ENCODE measurements at places on chromosomes 16 and 17.

- no peak for DNase-seq
Measured at GRCh38 chr17:20073055-20073979, 64.2 kb downstream of the SPECC1 start.

DNA sequence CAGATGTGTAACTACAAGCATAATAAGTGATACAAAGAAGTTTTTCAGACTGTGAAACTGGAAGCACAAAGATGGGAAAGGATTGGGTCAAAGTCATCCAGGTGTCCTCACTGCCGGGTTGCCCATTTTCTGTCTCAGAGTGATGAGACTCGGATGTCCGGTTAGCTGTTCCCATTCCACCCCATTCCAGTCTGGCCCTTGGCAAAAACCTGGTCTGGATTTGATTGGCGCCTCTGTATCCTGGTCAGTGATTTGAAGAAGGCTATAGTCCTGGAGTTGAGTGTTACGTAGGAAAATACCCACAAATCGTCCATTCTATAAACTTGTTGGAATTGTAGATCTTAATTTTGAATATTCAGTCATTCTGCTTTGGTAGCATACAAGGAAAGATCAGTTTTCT is 19.9 kb upstream of the PHKG2 start:
- no peak for DNase-seq

DNA sequence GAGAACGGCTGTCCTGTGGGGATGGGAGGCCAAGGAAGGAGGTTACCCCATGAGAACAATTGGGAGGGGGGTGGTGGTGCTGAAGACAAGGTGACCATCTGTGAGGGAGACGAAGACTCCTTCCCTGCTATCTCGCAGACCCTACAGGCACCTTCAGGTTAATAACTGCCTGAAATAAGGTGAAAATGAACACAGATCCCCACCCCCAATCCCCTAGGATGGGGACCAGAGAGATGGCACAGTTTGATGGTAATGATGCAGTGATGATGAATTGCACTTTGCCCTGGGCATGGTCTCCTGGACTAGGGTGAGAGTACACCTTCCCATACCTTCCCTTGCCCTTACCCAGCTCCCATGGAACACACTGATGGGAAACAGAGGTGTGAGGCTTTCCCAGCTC is 1.4 kb upstream of the NAE1 start:
- DNase-seq: no peak

DNA sequence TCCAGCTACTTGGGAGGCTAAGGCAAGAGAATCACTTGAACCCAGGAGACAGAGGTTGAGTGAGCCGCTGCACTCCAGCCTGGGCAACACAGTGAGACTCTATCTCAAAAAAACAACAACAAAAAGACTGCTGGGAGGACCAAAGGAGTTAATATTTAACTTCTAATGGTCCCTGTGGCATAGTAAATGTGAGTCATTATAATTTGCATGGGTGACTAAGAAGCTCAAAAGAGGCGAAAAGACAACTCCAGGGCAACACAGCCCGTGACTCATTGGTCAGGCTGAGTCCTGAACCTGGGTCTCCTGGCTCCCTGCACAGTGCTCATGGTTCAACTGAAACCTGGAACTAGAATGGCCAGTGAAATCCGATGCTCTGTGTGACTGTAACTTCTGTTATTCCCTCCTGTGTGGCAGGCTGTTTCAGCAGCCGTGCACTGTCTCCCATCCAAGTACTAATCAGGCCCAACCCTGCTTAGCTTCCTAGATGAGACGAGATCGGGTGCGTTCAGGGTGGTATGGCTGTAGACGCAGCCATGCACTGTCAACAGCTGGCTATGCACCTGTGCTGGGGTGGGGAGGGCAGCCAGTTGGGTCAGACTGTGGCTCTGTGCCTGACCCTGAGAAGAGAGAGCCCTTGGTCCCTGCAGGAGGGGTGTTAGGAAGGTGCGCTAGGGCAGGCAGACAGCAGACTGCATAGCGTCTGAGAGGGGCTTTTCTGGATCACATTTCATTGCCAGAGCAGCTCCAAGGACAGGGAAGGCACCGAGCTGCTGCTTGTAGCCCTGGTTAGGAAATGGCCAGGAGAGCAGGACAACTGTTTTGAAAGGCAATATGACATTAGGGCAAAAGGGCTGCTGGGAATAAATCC is 14.5 kb upstream of the GPRC5C start:
- no peak for DNase-seq

GRCh38 chr16:66536525-66536924 is 13.4 kb downstream of the TK2 start:
- DNase-seq: no peak

GRCh38 chr16:81469710-81470535 is 25.3 kb downstream of the CMIP start:
- DNase-seq: no peak

GRCh38 chr17:49101054-49101534 is 31.5 kb upstream of the B4GALNT2 start:
- no peak for DNase-seq

GRCh38 chr17:49993423-49994060 is 1.5 kb downstream of the DLX3 start:
- no peak for DNase-seq
